Stimulated activated naive CD4-positive, alpha-beta T cell treated with Interleukin-2 at 50 U/mL for 16 hours (primary cell): ENCODE measurements at places on chromosomes 16 and 17.

DNA sequence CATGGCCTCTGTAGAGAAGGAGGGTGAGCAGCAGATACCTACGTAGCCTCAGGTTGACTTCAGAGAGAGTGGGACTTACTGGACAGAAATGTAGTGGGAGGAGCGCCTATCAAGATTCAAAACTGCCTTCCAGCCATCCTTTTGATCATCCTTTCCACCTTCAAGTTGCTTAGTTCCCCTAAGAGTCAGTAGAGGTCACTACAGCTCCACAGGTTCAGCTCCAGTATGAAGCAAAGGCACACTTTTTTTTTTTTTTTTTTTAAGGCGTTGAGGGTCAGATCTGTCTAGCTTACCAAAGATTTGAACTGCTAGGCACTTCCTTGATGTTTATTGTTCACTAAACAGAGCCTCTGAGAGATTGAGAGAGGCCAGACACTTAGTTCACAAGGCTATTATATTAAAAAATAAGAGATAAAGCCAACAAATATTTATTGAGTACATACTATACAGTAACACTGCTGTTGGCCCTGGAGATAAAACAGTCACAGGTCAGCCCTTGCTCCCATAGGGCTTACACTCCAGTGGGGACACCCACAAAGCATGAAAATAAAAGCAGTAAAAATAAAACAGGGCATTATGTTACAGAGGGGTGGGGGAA, 3.1 kb downstream of the RNF227 start:
- DNase-seq, result peak; percentile 30

- DNase-seq, result no peak
Observed at GRCh38 chr17:10205549-10206185, 7.3 kb upstream of the GAS7 start.

- no peak for DNase-seq
Observed at GRCh38 chr17:50608700-50609379, 25.8 kb upstream of the ABCC3 start.

DNA sequence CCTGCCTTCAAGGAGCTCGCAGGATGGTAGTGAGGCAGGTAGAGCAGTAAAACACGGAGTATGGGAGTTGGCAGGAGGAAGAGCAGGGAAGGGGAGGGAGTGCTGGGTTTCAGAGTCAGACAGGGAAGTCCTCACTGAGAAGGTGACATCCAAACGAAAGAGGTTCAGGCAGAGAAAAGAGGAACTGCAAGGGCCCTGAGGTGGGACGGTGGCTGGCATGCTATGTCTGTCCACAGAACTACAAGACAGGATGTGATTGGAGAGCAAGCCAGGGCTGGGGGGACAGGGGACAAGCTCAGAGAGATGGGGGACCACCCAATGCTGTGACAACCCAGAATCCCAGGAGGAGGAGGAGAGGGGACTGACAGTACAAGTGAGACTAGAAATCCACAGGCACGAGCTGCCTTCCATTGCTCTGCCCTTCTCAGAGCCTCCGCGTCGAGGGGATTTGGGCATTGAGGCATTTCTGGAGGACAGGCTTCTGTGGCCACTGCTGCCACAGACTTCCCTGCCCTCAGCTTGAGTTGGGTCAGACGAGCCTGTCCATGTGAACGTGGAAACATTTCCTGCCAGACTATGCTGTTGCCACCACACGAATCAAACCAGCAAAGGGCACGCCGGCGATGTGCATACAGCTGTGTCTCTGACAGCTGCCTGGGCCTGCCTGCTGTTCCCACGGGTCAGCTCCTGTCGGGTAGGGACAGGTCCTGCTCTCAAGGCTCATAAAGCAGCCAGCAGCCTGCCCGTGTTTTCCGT, 100.1 kb downstream of the RAB11FIP4 start:
- DNase-seq, result no peak

GRCh38 chr17:65219124-65219523, 82.0 kb downstream of the RGS9 start:
- no peak for DNase-seq

DNA sequence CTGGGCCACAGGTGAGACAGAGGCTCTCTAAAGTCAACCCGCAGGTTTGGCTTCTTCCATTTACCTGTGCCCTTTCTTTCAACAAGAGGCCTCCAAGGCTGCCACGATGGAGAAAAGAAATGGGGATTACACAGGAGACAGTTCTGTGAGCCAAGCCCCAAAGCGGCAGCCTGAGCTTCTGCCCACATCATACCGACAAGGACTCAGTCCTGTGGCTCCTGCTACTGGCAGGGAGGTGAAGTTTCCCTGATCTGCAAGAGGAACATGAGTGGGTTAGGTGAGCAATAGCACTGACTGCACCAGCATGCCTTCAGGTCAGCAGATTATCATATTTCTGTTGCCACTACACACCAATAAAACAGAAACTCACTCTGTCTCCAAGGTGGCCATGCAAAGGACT, 800.0 kb downstream of the KCNJ18 start:
- no peak for DNase-seq

- no peak for DNase-seq
Observed at GRCh38 chr17:73713136-73713535, 68.9 kb upstream of the SDK2 start.

GRCh38 chr16:72469932-72470331, 298.0 kb upstream of the PMFBP1 start:
- DNase-seq, result no peak

DNA sequence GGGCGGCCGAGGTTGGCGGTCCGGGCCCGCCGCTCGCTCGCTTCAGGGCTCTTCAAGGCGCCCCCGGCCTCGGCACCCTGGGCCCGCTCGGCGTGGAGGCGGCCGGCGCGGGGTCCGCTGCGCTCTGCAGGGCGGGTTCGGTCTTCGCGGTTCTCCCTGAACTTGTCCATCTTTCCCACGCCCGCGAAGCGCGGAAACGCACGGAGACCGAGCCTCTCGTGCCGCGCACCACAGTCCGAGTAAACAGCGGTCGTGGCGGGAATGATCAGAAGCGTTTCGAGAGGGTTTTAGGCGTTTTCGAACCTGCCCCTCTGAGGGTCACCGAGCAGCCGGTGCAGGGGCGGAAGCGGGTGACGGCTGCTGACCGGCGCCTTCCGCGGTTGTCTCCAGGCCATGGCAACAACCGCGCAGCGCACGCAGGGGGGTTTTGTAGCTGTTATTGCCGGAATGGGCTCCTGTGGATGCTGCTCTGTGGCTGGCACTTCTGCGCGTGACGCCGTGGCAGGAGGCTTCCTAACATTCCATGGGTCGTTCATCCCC, 414 bp downstream of the NARF start:
- DNase-seq, result no peak

- no peak for DNase-seq
Observed at GRCh38 chr16:287298-287811, 4.4 kb downstream of the PDIA2 start.

- DNase-seq, result no peak
Observed at GRCh38 chr17:57120814-57121213, 35.8 kb downstream of the AKAP1 start.

DNA sequence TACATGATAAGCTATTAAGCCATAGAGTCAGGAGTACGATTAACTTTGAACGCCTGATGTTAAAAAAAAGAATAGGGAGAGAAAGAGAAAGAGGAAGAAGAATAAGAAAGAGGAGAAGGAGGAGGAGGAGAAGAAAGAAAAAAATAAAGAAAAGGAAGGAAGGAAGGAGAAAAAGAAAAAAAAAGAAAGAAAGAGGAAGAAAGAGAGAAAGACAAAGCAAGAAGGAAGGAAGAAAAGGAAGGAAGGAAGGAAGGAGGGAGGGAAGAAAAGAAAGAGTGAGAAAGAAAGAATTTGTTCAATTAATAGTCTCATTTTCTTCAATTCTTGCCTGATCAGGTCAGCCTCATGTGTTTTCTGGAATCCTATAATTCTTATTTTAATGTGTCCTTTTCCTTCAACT, 33.7 kb downstream of the HS3ST2 start:
- no peak for DNase-seq

- DNase-seq, result no peak
Observed at GRCh38 chr16:20851601-20852000, 45.3 kb downstream of the REXO5 start.

DNA sequence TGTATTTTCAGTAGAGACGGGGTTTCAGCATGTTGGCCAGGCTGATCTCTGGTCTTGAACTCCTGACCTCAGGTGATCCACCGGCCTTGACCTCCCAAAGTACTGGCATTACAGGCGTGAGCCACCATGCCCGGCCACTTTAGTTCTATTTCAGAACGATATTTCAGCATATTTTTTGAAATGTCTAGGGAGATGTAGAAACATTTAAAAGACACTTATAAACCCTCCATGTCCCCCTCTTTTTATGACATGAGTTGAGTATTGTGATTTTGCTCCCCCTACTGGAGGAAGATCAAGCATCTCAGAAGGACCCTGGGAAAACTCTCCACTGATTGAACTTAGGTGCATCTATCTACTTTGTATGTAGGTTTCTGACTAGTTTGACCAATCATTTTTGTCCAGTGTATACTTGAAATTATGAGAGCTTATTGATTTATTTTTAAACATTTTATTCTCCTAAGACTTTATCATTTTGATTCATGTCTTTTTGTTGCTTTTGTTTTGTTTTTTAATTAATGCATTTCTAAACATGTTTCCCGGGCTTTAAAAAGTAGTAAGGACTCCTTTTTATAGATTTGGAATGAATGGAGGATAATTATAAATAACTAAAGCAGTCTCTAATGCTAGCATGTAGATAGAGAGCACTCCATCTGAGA, 105.1 kb downstream of the CHD9 start:
- DNase-seq, result no peak

- no peak for DNase-seq
Observed at GRCh38 chr16:67531247-67531646, 2.6 kb downstream of the RIPOR1 start.

DNA sequence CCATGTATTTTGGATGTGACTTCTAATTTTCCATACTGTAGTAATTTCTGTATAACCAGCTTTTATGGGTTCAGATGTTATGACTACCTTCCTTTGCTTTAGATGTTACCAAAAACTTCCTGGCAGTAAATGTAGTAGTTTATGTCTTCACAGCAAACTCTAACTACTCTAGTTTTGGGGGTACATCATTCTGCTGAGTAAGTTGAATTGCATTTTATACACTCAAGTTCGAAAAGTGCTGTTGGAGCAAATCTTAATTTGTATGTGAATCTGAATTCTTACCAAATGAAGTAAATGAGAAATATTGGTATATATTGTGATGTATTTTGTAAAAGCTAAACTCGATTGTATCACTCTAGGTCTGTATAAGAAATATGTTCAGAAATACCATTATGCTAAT, 728.3 kb upstream of the CDH8 start:
- DNase-seq, result no peak

GRCh38 chr16:57045694-57046381, 46.5 kb upstream of the CPNE2 start:
- DNase-seq, result no peak

GRCh38 chr16:53686710-53687109, 16.9 kb downstream of the RPGRIP1L start:
- no peak for DNase-seq

DNA sequence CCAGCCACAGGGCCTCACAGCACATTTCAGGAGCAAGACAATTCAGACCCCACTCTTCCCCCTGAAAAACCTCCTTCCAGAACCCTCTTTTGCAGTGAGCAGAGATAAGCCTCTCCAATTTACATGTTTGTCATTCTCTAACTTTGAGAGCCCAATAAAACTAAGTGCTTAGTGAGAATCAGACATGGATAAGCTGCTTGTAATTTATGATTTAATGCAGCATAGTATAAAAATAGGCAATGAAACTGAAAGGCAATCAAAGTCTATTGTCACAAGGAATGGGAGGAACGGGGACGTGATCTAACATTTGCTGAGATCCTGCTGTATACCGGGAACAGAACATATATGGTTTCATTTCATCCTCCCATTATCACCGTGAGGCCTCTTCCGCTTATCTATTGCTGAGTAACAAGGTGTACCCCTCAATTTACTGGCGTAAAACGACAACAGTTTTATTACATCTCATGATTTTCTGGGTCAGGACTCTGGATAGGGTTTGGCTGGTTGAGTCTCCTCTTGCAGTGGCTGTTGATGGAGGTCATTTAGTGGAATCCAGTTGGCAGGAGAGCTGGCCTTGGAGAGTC, 597.4 kb downstream of the MAF start:
- no peak for DNase-seq

DNA sequence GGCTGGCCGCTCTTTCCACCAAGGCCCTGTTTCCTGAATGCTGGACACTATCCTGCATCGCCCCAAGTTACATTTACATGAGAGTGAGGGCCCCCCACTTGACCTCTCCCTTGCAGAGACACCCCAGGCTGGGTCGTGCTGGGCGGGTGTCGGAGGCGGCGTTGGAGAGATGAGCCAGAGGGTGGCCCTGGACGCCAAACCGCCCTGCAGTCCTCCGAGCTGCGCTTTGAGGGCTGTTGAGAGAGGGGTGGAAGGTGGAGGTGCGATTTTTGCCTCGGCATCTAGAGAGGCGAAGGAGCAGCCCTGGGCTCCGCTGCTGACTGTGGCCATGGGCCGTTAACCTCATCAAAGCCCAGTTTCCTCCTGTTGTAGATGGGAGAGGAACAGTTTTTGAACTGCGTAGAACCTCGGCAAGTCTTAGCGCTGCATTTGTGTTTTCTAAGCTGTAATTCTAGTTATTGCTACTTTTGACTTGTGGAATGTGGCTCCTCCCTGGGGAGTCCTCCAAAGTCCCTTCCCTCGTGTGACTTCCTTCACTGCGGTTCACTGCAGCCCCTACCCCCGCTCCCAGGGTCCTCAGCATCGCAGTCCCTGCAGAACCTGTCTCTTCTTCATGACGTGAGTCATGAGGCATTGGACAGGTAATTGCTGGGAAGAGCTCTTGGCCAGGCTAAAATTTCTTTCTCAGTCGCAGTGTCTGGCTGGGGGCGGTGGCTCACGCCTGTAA, 986 bp upstream of the ELOB start:
- peak; percentile 35 for DNase-seq

- DNase-seq, result no peak
Observed at GRCh38 chr17:55264278-55264644, 499 bp upstream of the HLF start.

- DNase-seq, result no peak
Observed at GRCh38 chr17:28328325-28328724, 6.9 kb downstream of the IFT20 start.

DNA sequence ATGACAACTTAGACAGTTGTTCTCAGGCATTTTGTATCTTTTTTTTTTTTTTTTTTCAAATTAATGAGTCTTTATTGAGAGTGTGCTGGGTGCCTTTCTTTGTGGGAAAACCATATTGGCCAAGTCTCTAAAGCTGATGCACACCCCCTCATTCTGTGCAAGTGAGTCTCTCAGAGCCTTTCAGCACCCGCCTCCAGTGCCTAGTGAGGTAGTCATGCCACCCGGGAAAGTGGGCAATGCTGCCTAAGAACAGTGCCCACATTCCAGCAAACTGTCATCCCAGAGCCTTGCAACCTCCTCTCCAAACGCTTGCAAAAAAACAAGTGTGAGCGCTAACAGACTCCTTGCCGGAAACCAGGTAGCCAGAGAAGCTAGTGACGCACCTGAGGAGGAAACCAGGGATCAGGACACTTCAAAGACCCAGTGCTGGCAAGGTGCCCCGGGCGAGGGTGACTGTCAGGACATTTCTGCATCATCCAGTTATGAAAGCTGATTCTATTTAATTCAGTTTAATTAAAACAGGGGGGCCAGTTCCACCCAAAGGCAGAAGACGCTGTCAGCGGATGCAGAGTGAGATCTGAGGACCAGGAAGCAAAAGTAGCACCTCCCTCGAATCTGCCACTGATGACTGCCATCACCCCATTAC, 34.9 kb downstream of the SMARCE1 start:
- DNase-seq, result peak; percentile 60
